ENCODE measurements at places on chromosomes 7 and 10.

GRCh38 chr7:14988941-14989340, 86.4 kb upstream of the DGKB start:
- no peak for DNase-seq

DNA sequence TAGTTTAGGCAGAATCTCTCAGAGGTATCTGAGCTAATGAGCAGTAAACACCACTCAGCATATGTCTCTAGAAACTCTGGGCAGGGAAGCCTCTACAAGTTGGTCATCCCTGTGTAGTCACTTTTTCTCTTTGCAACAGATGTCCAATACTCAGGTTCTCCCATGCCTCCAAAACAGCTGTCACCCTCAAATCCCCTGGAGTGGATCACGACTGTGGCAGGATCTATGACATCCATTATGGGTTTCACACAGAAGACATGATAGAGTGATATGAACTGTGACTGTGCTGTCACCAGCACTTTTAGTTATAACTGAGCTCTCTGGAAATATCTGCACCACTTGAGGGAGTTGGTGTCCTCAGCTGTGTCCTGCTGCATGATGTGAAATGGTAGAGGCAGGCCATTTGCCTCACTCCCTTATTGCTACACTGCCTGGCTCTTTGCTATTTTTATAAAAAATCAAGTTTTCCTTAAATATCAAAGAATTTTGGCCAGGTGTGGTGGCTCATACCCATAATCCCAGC, 24.1 kb upstream of the ZNRF2 start:
- DNase-seq: no peak

- no peak for DNase-seq
Measured at GRCh38 chr7:29285444-29285793, 90.8 kb downstream of the CHN2 start.

DNA sequence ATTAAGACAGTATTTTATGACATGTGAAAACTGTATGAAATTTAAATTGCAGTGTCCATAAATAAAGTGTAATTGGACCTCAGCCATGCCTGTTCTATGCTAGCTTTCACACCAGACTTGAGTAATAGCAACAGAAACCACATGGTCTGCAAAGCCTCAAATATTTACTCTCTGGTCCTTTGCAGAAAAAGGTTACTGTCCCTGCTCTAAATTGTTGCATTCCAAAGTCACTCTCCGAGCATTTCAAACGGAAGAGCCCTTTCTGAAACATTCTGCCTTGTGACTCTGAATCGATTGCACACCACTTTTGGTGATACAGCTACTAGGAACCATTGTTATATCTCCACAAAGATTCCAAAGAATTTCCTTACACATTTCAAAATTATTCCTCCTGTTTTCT, 81.0 kb upstream of the STK17A start:
- no peak for DNase-seq

DNA sequence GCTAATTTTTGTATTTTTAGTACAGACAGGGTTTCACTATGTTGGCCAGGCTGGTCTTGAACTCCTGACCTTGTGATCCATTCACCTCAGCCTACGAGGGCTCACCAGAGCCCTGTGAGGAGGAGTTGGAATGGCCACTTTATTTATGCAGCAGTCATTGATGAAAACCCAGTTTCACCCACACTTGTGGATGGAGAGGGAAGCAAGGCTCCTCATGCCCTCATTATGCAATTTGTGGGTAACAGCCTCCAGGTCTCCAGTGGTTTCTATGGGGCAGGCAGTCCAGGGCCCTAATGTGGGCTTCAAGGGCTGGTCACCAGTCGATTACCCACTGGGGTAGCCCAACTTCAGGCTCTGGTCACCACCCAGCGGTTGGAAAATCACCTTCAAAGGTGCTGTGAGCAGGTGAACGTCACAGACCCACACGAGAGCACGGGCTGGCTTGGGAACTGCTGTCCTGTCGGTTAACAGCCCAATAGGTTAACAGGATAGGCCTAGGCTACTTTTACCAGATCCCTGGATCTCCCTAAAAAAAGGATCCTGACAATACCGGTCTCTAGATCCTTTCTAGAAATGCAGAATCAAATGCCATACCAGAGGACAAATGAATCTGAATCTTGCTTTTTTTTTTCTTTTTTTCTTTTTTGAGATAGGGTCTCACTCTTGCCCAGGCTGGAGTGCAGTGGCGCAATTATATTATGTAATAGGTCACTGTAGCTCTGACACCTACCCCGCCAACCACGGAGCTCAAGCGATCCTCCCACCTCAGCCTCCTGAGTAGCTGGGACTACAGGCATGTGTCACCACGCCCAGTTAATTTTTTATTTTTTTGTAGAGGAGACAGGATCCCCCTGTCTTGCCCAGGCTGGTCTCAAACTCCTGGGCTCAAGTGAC, 97.8 kb downstream of the SLC37A3 start:
- no peak for DNase-seq

All from PC-9 (cell line).